ENCODE measurements at places on chromosomes 16 and 17.

DNA sequence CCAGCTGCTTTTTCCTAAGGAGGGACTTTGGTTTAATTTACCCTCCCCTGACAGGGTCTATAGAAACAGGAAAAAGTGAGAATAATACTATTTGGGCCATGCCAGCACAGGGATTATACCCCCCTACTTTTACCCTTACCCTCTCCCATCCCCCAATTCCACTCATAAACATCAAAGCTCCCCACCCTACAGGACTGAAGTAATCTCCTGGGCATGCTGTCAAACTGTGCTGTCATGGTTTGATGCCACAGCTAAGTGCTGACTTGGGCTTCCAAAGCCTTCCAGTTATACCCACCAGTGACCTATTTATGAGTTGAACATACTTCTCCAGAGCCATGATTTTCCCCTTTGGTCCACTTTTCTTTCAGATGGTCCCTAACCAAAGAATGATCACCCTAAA is 12.8 kb downstream of the PHF12 start:
- no peak for DNase-seq

GRCh38 chr17:10758062-10758461 is 28.2 kb upstream of the TMEM220 start:
- no peak for DNase-seq

- DNase-seq: no peak
These were observed 42.9 kb downstream of the CCDC42 start for GRCh38 chr17:8701754-8702153.

DNA sequence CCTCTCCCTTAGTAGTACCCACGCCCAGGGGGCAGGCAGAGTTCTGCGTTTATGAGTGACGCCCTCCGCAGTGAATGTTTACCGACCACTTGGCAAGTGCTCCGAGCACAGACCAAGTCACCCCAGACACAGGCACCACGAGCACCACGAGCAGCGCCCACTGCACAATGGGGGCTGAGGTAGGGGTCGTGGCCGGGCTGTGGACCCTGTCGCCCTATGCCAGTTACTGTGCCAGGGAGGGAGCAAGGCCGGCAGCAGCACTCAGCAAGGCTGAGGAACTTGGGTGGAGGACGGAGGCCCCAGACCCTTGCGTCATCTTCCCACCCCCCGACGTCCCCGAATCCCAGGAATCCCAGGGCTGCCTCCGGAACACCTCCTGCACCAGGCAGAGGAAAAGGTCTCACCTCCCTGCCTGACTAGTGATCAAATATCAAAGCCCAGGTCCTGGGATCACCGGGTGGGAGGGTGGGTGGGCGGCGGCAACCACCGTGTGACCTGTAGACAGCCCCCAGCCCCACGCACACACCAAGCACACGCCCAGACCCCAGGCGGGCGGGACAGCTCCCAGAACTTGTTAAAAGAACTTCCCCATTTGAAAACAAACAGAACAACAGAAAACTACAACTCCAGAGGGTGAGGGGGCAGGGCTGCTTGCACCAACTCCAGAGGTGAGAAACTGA is 5.4 kb downstream of the VASN start:
- DNase-seq: no peak

DNA sequence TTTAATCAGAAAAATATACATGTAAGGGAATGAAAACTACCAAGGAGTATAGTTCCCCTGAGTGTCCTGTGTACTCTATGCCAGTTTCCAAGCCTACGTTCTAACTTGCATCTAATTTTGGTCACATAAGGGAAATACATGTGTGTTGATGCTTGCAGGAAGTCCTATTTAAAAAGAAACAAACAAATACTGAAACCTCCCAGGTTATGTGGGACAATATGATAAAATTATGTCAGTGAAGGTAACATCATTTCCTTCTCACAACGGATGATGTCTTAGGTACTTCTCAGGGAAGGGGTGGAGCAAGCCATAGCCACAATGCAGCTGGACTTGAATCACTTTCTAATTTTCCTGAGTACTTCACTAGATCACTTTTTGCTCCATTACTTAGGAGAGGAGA is 115.9 kb downstream of the ZFHX3 start:
- no peak for DNase-seq

DNA sequence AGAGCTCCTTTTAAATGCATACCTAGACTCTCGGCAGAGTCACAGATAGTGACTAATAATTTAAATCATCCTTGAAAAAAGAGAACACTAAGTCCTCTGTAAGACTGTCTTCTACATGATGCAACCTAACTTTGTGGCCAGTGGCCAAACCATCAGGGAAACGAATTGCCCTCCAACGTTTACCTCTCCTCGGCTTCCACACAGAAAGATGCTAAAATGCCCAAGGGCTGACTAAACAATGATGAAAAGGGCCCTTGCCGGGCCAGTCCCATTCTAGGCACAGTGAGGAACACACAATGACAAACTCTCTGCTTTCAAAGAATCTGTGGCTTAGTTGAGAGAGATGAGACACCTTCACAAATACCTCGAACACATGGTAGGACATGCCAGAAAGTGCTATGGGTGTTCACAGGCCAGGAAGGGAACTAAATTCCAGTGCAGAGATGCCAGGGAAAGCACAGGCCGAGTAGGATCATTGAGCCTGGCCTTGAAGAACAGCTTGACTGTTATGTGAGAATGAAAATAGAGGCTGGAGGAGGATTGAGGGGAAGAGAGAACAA is 35.3 kb upstream of the PITPNM3 start:
- DNase-seq: no peak

GRCh38 chr17:67202503-67202902 is 42.5 kb downstream of the HELZ start:
- DNase-seq: no peak

DNA sequence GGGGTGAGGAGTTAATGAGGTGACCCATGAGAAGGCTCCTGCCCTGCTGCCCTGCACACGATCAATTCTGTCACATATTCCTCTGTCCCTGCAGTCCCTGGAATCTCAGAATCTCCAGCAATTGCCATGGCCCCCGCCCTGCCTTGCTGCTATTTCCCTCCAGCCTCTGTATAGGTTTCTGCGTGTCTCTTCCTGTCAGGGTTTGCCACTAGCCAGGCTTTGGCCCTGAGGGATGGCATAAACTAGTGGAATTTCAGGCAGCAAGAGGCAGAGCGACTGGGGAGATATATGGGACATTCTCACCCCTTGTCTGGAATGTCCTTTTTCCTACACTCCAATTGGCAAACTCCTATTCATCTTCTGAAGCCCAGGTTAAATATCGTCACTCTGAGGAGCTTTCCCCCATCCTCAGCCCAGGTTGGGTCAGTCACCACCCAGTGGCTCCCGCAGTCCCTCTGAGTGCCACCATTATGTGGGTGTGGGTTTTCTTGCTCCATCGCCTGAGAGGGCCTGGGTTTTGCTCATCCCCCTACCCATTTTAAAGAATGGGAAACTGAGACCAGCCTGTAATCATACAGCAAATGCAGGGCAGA is 15.5 kb upstream of the NATD1 start:
- DNase-seq: no peak

DNA sequence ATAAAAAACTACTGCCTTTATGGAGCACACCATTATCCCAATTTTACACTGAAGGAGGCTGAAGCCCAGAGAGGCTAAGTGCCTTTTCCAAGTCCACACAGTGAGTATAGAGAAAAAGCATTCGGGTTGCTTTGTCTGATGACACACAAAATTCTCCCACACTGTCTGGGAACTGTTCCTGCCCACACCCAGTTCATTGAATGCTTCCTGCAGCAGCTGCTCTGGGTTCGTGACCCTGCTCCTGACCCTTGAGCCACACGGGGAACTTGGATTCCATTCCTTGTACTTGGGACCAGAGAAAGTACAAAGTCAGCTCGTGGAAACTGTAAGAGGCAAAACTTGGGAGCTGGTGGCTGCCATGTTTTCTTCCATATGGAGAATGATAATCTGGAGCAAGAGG is 57.9 kb downstream of the AKAP1 start:
- no peak for DNase-seq

- DNase-seq: no peak
These were observed 63.4 kb upstream of the ZNF750 start for GRCh38 chr17:82902972-82903874.

All from activated CD4-positive, alpha-beta T cell treated with anti-CD3 and anti-CD28 coated beads for 48 hours (primary cell).